Aorta (tissue), 5 donors: ENCODE measurements at places on chromosomes 7 and 10. TPM values are rescaled to one million over a fixed set of nuclear protein-coding genes. Genes with fewer than 3 reads are reported as not detected.

GRCh38 chr7:41880107-41880506, 177.2 kb upstream of the INHBA start:
- no peak overlapping the region for H3K27ac ChIP-seq
- H3K27me3 ChIP-seq, result no peaks in the 10 kb centered on the region
- H3K4me3 ChIP-seq, result no peak overlapping the region
- no peak for DNase-seq
- no peaks in the 10 kb centered on the region for H3K4me1 ChIP-seq

TBXAS1 gene
- 22.1 TPM for total RNA-seq

DNA sequence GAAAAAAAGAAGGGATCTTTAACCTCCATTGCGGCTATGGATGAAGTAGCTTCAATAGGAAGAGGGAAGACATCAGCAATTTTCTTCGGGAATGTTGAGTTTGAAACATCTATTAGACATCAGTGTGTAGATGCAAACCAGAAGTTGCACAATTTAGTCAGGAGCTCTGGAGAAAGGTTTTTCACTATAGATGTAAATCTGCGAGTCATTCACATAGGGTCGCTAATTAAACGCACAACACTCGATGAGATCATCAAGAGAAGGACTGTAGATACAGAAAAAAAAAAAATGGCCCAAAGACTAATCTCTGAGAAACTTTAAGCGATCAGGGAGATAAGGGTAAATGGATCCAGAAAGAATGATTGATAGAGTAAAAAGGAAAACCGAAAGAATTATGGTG, 61.7 kb upstream of the TES start:
- H3K27ac ChIP-seq, result no peak overlapping the region
- no peaks in the 10 kb centered on the region for H3K4me1 ChIP-seq
- DNase-seq, result no peak
- no peaks in the 10 kb centered on the region for H3K36me3 ChIP-seq
- no peak overlapping the region for H3K4me3 ChIP-seq
- no peaks in the 10 kb centered on the region for H3K27me3 ChIP-seq

DNA sequence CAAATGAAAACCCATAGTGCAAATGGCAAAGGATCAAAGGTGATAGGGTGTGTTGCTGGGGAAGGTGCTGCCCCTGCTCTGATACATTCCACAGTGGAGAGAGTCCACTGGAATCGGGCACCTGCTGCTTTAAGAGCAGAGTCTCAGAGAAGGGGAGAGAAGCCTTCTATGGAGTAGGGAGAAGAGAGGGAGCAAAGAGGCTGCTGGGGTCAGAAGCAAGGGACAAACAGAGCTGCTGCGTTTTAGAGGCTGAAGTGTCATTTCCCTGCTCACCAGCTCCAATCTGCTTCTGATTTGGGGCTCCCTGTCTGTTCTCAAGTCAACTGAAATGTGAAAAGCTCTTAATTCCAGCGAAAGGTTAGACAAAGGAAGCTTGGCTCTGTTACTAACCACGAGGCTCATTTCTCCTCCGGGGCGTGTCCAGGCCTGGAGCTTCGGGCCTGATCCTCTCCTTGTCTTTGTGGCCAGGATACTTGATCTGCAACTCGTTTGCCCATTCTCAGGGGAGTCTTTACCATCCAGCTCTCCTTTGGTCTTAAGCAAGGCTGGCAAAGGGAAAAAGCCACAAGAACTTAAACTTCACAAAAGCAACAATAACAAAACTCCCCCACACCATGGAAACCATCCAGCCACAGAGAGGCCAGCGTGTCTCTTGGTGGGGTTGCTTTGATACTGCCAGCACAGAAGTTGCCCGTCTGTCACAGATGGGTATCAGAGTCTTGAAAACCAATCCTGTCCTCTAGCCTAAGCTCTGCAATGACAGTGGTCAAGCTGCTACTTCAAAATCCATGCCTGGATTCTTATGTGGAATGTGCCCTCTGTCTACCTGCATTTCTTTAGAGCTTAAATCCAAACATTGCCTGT, 692.6 kb downstream of the SUGCT start:
- no peaks in the 10 kb centered on the region for H3K27me3 ChIP-seq
- no peak for DNase-seq
- no peaks in the 10 kb centered on the region for H3K36me3 ChIP-seq
- H3K4me1 ChIP-seq, result peaks cover 6% of the 10 kb centered on the region

- DNase-seq, result no peak
- no peaks in the 10 kb centered on the region for H3K27me3 ChIP-seq
- no peaks in the 10 kb centered on the region for H3K36me3 ChIP-seq
- no peaks in the 10 kb centered on the region for H3K4me1 ChIP-seq
- H3K4me3 ChIP-seq, result no peak overlapping the region
These were observed 9.0 kb downstream of the SPOCK2 start for GRCh38 chr10:72079356-72079755.

INTS15 gene
- 27.0 TPM for total RNA-seq

GRCh38 chr10:63525021-63525420, 3.8 kb downstream of the REEP3 start:
- DNase-seq, result no peak
- H3K4me1 ChIP-seq, result peaks cover 14% of the 10 kb centered on the region
- no peaks in the 10 kb centered on the region for H3K27me3 ChIP-seq
- no peaks in the 10 kb centered on the region for H3K36me3 ChIP-seq
- no peak overlapping the region for H3K4me3 ChIP-seq
- H3K27ac ChIP-seq, result no peak overlapping the region

GRCh38 chr10:1180836-1181235, 124.7 kb downstream of the WDR37 start:
- no peaks in the 10 kb centered on the region for H3K27me3 ChIP-seq
- DNase-seq, result peak; percentile 55
- H3K27ac ChIP-seq, result no peak overlapping the region
- H3K36me3 ChIP-seq, result no peaks in the 10 kb centered on the region
